ENCODE measurements at places on chromosomes 5 and 9. TPM values are rescaled to one million over a fixed set of nuclear protein-coding genes. Genes with fewer than 3 reads are reported as not detected.

GRCh38 chr5:176474476-176474875 is 26.3 kb downstream of the FAF2 start:
- DNase-seq: no peak

DNA sequence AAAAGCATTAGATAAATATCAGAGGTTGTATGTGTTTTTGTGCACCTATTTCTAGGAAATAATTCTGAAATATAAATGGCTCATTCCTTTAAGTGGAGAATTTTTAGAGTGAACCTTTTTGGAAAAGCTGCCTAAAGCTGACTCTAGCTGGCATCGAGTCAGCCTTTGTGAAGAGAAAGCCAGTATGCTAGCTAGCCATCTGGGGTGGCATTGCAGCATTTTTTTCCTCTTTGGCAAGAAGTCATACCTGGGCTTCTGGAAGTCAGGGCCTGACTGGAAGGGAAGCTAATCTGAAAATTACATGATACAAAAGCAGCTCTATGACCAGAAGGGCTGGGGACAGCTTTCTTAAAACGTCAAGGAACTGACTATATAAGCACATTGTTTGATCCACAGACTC is 19.7 kb downstream of the ANP32B start:
- no peak for DNase-seq

DNA sequence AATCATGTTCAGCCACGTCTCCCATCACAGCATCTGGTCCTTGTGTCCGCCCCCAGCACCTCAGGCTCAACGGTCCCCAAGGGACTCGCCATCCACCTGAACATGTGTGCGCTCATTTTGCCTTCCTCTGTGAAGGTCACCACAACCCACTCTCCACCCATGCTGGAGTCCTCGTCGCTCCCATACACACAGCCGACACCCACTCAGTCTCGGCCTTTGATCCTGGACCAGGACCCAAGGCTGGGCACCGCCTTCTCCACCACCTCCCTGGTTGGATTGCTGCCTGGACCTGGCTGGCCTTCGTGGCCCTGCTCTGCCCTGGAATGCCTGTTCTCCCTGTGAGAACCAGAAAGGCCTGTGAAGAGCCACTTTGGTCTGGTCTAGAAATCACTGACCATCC is 60.3 kb downstream of the UBE2QL1 start:
- no peak for DNase-seq

DNA sequence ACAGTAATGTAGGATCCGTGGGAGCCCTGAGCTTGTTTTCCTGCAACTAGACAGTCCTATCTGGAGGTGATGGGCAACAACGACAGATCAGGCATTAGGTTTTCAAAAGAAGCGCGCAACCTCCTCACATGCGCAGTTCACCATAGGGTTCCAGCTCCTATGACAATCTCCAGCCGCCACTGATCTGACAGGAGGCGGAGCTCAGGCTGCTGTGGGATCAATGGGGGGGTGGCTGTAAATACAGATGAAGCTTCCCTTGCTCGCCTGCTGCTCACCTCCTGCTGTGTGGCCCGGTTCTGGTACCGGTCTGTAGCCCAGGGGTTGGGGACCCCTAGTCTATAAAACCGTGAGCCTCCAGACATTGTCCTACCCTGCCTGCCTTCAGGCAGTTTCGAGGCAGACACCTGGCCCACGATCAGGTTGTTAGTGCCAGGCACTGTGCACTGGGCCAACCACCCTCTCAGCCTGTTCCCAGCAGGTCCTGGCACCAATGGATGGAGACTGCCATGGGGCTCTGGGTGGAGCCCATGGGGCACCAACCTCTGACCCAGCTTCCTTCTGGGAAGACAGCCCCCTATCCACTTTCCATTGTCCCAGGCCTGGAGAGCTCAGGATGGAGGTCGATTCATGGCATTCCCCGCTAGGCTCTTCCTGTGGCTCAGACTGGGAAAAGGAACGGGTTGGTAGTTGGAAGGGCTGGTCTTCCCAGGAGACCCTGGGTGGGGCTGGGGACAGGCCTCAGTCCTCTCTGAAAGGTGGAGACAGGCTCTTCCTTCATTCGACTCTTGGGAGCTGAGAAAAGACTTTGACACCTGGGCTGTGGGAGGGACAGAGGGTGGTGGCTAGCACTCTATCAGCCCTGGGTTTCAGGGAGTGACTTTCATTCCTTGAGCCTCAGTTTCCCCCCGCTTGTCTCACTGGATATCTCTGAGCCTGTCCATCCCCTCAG is 1.7 kb downstream of the ENDOG start:
- DNase-seq: no peak

- DNase-seq: no peak
Observed at GRCh38 chr9:72453797-72454196, 67.6 kb upstream of the TMC1 start.

DNA sequence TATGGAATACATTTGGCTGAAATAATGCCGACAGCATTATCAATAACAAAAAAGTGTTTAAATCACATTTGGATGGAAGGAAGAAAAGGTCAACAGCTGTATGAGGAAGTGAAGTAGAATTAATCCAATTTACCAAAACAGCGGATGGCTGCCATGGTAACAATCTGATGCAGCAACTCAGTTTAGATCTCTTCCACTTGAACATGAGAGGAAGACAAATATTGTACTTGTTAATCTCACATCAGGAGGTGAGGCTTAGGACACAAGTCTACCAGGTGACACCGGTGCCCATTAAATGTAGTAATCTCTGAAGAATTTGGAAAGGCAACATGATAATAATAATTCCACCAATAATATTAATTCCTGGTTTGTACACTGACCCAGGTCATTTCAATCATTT is 2.4 kb downstream of the RASEF start:
- peak; percentile 58 for DNase-seq

- no peak for DNase-seq
Observed at GRCh38 chr9:116697362-116697761, 10.3 kb downstream of the TRIM32 start.

DNA sequence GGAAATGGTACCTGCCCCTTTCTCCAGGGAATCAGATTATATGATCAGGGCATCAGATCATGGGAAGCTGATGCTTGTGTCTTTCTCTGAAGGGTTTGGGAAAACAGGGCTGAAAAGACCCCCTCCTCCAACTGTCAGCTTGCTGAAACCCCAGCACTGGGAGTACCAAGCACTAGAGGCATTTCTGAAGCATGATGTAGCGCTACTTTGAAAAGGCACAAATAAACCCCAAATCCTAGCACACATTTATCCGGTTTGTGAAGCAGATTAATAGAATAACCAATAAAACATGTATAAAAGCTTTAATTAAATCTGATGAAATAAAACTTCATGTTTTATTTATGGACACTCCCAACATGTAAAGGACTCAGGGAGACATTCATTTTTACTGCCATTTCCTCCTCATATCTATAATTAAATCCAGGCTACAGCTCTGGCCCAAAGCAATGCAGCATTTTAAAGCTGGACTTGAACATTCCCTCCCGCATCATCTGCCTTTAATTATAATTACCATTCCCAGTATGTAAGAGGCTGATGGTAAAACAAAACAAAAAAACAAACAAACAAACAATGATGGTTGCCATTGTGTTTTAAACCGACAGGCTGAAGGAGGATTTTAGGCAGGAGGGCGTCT is 298.2 kb upstream of the RFX3 start:
- DNase-seq: peak; percentile 36

DNA sequence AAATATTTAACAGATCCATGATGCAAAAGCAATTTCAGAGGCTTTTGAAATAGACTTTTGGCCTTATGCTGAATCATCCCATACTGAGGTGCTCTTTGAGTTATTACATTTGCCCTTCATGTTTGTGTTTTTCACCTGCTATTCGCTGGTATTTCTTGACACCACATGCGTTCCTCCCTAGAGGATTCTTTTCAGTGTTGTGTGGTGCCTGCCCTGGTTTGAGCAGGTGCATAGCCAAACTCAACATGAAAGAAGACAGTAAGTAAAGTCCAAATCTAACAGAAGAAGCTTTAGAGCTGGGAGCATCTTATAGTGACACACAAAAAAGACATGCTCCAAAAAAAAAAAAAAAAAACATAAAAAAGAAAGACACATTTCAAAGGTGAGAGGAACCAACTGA is 796.3 kb downstream of the SEMA5A start:
- no peak for DNase-seq

GRCh38 chr9:137396634-137397367 is 26.2 kb downstream of the EXD3 start:
- DNase-seq: no peak

- no peak for DNase-seq
Observed at GRCh38 chr9:131972889-131973288, 106.8 kb downstream of the MED27 start.

GRCh38 chr5:61525512-61526206 is 193.6 kb downstream of the ZSWIM6 start:
- peak; percentile 51 for DNase-seq

DNA sequence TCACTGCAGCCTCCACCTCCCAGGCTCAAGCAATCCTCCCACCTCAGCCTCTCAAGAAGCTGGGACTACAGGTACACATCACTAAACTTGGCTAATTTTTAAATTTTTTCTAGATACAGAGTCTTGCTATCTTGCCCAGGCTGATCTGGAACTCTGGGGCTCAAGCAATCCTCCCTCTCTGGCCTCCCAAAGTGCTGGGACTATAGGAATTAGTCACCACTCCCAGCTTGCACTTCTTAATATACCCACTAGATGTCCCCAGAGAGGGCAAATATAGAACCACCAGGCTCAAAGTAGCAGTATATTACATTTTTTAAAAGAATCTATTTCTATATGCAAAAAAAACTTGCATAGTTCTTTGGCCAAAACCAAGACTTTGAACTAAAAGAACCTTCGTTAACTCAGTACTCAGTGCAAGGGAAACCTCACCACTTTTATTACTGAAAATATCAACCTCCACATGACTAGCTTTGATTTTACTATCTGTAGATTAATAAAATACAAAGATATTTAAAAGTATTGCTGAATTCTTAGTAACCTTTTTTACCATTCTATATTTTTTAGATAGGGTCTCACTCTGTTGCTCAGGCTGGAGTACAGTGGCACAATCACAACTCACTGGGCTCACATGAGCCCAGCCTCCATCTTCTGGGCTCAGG is 25.8 kb upstream of the HSD17B3 start:
- DNase-seq: no peak

DNA sequence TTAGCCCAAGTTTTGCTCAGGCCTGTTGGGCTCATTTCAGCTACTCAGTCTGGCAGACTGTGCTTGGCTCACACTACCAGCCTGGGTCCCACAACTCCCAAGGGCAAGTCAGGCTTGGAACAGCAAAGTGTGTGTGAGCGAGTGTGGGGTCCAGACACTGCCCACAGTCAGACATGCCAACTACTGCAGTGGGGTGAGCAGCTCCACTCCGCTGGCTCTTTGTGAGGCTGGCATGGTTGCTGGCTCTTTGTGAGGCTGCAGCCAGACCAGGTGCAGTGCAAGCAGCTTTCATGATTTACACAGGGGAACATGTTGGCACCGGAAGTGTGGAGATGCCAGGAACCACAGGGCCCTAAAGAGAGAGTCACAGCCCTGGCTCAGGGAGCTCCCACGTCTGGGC is 606.7 kb upstream of the FAM174A start:
- DNase-seq: no peak

DNA sequence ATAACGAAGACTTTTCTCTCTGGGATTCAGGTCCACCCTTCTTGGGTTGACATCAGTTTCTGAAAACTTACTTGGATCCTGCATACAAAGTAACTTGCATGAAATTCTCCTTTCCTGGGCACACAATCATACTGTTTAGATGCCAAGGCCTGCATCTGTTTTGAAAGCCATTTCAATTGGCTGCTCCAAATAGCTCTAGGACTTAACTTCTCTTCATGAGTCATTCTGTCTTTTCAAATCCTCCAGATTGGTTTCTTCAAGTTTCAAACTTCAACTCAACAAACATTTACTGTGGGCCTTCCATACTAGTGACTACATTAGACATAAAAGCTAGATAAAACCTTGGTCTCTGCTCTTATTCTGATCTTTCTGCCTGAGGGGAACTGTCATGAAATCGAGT is 54.8 kb upstream of the HMHB1 start:
- DNase-seq: no peak

The VAV2 gene
- total RNA-seq: 9.8 TPM

The BHMT2 gene
- 4.1 TPM for total RNA-seq

The BDP1 gene
- total RNA-seq: 77.4 TPM

The PLEKHG4B gene
- 3.7 TPM for total RNA-seq

The RNF208 gene
- not detected for total RNA-seq

The SPATA6L gene
- 5.4 TPM for total RNA-seq

The MTX3 gene
- total RNA-seq: 33.3 TPM

The PCDHB4 gene
- 3.8 TPM for total RNA-seq

The PIP5KL1 gene
- 0.48 TPM for total RNA-seq

The GABRA6 gene
- not detected for total RNA-seq

Measured in urinary bladder (tissue), 4 donors.